Omental fat pad (tissue), 4 donors: ENCODE measurements at places on chromosomes 3 and 15. TPM values are rescaled to one million over a fixed set of nuclear protein-coding genes. Genes with fewer than 3 reads are reported as not detected.

GRCh38 chr3:106256249-106256957 lies 387.6 kb upstream of the CBLB start:
- DNase-seq, result no peak

DNA sequence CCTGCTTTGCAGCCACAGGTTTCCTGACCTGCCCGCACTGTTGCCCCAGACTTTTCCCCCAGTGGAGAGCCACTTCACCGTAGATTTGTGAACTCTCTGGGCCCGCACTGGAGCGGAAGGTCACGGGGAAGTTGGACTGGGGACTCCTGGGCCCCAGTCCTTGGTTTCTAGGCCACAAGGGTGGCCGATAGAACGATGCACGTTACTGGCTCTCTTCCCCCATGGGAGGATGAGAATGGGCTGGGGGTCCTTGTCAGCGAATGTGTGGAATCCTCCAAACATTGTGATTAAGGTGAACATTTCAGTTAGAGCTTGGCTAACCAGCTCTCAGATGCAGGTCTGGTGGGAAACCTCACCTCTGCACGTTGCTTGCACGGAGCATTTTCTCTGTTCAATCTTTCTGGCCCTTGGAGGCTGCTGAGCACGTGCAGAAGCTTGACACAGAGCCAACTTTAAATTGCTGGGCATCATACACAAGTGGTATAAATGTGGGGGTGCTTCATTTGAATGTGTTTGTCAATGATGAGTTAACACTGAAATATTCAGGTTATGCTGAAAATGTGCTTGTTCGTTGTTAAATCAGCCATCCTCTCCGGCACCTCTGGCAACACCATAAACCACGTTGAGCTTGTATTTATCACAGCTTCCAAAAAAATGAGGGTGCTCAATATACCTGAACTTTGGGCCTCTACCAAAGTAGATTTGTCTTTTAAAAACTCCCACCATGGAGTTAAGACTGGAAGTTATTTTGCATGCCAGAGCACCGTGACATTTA lies 976 bp downstream of the DIS3L start:
- DNase-seq, result no peak

The GRM7 gene
- not detected for total RNA-seq

The ILDR1 gene
- total RNA-seq, result not detected

- no peak for DNase-seq
Observed at GRCh38 chr3:71554649-71555048, 28.9 kb downstream of the FOXP1 start.

DNA sequence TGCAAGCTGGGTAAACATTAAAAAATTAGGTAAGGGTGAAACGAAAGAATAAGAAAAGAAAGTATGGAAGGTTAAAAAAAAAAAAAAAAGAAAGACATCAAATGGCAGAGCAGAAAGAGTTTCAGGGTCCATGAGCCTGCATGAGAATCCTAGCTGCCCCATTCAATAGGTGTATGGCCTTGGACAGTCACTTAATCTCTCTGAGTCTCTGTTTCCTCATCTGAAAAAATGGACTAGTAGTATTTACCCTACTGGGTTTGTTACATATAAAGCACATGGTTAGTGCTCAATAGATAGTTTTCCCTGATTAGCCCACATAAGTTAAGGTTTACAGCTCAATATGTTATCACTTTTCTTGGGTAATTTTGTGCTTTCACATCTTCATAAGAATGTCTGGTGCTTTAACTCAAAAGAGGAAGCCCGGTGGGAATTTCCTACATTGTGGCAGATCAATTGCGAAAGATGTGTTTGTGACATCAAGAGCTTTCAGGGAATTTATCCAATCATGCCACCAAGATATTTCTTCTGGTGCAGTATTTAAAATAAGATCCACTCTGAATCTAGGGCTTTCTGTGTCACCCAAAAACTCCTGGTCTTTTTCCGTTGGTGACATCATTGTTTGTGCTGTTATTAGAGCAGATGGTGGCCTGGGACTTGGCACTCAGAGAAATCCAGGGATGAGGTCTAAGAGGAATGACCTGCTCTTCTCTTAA lies 57.2 kb upstream of the UBE2E1 start:
- no peak for DNase-seq

The SLC15A2 gene
- 1.7 TPM for total RNA-seq

DNA sequence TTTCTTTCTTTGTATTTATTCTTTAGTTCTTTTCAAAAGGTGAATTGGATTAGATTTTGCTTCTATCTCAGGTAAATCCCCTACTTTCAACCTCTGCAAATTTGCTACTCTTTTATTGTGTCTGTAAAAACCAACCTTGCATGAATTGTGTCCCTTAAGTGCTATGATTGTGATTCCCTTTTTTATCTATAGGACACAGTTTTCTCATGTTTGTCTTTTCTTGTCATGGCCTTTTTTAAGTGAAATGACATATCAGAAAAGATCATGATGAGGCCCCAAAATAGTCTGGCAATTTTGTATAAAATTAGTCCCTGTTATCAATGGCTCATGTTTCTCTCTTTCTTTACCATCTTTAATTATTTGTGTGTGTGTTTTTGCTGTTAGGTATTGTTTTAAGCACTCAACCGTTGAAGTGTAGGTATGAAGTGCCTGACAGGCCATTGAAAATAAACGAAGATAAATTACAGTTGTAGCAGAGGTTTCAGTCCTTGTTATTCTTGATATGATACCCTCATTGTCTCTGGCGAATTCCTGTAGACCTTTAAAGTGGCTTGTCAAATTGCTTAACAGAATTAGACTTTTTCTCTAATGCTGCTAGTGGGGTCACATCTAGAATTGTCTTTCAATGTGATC lies 184.3 kb downstream of the UBE2E2 start:
- DNase-seq, result no peak

The SH2D7 gene
- not detected for total RNA-seq
